C1 segment of cervical spinal cord (tissue), 14 donors: ENCODE measurements at places on chromosomes 13 and 19.

DNA sequence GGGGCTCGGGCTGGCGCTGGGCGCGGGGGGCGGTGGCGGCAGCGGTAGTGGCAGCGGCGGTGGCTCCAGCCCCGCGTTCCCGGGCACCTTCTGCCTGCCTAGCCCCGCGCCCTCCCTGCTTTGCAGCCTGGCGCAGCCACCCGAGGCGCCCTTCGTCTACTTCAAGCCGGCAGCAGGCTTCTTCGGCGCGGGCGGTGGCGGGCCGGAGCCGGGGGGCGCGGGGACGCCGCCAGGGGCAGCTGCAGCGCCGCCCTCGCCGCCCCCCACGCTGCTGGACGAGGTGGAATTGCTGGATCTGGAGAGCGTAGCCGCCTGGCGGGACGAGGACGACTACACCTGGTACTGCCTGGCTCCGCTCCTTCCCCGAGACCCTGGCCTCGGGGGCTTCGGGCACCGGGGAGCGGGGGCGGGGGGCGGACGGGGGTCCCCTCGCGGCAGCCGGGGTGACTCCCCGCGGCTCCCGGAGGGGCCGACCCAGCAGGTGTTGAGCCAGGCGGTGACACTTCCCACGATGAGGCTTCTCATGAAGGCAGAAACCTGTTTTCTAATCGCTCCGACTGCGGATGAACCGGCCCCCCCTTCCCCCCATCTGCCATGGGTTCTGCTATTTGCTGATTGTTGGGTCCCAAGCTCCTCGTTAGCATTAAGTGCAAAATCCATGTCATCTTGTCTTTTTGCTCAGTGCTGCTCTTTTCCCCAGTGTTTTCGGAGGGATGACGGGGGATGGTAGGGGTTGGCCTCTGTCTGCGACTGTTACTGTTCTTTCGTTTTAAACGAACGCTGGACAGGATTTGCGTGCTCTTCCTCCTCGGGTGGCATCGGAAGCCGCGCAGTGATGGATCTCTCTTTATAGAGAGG, 943 bp downstream of the SLAIN1 start:
- peak; percentile 47 for DNase-seq

DNA sequence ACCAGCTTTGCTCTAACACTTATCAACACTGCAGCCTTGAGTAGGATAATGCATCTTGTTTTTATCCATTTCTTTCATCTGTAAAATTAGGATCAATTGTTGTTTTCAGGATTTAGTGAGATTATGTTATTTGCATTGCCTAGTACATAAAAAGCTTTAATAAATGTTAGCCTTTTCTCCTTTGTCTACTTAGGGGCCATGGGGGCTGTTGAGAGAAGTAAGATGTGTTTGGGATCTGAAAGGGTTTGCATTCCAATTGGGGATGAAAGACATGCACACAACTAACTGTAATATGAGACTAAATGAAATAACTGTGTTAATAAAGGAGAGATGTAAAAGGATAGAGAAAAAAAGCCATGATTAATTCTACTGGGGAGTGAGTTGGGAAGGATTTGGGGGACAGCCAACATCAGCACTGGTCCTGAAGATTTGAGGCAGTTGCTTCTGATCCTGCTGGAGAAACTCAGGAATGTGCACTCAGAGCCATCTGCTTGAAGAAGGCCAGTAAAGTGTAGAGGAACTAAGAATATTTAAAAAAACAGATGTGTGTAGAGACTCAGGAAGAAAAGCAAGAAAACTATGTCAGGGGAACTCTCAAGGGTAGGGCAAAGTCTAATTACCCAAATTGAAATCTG, 236.3 kb downstream of the OLFM4 start:
- no peak for DNase-seq

DNA sequence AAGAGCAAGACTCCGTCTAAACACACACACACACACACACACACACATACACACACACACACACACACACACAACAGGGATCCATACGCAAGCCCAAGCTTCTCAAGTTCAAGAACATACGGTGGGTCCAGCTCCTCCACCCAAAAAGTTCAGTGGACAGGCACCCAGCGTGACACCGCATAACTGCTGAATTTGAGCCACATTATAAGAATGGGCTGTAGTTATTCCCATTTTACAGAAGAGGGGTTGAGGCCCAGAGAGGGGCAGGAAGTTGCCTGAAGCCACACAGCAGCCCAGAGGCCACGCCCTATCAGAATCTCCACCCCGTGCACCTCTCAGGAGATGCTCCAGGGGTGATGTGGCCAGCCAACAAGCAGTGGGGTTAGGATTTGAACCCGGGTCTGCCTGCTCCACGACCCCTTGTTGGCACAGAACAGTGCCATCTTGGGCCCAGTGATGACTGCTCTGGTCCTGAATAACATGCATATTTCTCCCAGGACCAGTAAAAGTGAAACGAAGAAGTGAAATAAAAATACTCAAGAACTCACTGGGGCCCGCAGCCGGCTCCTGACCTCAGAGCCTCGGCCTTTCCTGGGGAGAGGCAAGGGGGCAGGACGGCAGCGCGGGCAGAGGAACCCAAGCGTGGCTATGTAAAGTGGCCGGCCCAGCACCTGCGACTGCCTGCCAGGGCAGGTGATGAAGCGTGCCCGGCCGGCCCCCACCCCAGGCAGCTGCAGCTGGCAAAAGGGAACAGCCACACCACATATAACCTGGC, 61.9 kb downstream of the AP1M1 start:
- DNase-seq: no peak

DNA sequence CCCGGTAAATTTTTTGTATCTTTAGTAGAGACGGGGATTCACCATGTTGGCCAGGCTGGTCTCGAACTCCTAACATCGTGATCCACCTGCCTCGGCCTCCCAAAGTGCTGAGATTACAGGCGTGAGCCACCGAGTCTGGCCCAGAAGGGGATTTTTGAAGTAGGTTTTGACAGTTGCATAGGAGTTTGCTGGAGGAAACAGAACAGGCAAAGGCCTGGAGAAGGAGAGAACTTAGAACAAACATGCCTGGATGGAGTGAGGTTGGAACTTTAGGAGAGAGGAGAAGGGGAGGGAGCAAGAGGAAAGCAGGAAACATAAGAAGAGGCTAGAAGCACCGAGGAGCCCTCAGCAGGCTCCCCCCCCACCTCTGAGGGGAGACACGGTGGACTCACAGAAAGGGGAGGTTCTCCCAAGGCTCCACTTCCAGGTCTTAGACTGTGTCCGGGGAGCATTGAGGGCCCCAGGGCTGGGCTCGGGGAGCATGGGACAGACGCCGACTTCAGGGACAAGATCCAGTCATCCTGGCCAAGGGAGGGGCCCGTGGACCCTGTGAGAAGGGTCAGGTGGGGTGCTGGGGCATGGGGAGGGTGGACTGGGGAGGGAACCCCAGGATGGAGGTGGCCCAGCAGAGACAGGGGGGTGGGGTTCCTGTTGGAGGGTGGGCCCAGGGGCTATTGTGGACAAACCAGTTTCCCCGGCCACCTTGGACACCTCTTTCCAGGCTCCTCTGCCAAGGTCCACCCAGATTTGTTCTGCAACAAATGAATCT, 1.8 kb upstream of the FBN3 start:
- no peak for DNase-seq

- no peak for DNase-seq
These were observed 8.9 kb downstream of the ZNF101 start for GRCh38 chr19:19677579-19677978.
